ENCODE measurements at places on chromosomes 4 and X.

DNA sequence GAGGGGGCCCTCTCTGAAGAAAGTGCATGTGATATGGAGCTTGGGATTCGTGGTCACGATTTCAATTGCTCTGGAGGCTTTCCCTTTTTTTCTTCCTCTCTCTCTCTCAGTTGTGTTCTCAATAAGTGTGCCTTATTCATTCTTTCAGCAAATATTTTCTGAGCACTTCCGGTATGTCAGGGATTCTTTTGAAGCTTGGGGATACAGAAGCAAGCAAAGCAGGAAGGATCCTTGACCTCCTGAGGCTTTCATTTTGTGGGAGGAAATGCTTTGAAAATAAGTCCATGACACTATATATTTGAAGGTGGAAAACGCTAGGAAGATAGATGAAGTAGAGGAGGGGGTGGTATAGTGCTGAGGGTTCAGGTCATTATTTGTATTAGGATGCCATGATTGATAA is 12.6 kb upstream of the GABRE start:
- DNase-seq: no peak

DNA sequence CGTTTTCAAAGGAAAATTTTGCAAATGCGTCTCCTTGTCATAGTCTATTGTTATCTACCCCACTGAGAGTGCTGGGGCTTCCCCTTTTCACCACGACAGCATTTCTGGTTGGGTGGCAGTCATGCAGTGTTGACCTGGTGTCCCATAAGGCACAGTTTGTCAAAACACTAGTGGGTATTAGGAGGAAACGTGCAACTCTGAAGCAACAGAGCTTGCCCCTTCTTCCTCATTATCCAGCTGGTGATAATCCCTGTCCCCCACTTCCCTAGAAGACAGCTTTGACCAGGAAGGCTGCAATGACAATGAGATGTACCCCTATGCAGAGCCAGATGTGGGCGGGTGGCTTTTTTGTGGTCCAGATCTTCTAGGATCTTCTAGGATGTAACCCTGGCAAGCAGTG is 1.8 kb downstream of the TBC1D1 start:
- DNase-seq: no peak

- no peak for DNase-seq
Measured at GRCh38 chrX:44071847-44072551, 98.8 kb upstream of the NDP start.

- no peak for DNase-seq
Measured at GRCh38 chr4:2795893-2796848, 3.3 kb downstream of the SH3BP2 start.

- DNase-seq: no peak
Measured at GRCh38 chr4:116849620-116850019, 235.8 kb downstream of the TRAM1L1 start.

Measured in NCI-H510A (cell line).